ENCODE measurements at places on chromosomes 6 and 20. TPM values are rescaled to one million over a fixed set of nuclear protein-coding genes. Genes with fewer than 3 reads are reported as not detected.

DNA sequence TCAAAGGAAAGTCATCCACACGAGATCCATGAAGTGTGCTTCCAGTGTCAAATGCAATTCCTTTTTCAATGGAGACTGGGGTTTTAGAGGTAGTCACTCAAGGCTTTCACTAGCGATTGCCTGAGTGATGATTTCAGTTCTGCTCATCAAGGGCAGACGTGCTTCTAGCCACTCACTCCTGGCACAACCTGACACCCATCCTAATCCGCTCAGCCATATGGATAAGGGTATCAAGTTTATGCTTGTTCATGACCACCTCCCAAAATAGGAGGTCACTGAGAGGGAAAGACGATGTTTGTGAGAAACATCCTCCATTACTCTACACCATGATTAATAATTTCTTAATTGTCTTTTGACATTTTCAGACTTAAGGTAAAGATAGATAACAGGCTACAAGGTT is 91.3 kb upstream of the HEY2 start:
- no peak for DNase-seq

GRCh38 chr20:61332016-61332975 is 80.2 kb downstream of the CDH4 start:
- DNase-seq: no peak

DNA sequence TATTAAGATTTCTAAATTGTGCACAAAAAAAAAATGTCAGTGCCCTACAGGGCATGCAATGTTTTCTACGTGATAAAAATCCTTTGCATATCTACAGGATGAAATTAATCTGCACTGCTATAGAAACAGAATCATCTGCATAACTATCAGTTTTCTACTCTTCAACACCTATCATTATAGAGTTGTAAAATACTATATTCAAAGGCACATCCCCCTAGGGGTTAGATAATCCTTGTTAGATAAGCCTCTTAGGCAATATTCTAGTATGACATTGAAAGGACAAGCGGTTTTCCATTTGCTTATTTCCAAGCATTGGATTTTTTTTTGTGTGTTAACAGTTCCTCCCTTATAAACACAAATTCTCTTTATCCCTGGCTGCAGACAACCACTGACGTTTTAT is 98.7 kb upstream of the LAMA2 start:
- DNase-seq: no peak

DNA sequence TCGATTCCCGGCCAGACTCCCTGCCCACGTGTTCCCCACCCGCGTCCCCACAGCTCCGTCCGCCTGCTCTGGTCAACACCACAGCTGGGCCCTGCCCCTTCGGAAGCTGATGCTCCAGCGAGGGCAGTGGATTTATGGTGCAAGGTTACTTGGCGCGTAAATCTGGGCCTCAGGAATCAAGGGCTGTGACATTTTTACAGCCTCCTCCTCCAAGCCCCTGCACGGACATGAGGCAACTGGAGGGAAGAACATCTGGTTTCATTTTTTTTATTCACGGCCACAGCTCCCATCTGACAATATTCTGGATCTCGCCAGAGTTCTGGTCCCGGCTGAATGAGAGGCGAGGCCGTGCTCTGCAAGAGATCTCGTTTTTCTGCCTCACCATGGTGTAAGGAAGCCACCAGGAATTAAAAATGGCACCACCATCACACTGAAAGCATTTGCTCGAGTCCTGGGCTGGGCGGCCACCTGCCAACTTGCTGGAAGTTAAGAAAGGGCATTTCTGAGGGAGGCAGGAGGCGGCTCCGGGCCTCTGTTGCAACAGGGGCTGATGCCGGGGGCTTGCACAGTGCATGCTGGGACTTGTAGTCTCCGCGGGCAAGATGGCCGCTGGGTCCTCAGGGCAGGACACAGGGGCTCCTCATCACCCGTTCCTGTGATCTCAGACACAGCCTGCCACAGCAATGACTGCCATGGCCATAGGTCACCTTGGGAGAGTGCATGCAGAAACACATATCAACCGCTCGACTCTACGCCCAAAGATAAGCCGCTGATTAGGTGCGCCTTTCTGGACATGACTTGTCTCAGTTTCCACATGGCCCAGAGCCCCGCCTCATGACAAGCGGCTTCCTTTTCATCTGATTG is 148.5 kb downstream of the LY86 start:
- DNase-seq: no peak

DNA sequence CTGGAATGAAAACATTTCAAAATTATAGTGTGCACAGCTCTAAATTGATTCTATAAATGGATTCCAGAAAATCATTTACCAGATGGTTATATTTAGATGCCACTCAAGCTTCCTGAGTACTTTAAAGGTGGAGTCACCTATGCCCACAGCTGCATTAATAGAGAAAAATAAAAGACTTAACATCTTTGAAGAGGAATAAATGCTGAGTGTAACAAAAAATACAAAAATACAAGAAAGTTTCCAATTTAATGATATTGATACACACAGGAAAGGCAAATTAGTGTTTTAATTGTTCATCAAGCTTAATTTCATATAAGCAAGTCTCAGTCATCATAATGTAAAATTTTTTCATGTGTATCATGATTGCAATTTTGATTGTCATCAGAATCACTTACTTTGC is 89.5 kb upstream of the MANEA start:
- no peak for DNase-seq

- no peak for DNase-seq
Measured at GRCh38 chr6:33732817-33733708, 13.6 kb downstream of the IP6K3 start.

DNA sequence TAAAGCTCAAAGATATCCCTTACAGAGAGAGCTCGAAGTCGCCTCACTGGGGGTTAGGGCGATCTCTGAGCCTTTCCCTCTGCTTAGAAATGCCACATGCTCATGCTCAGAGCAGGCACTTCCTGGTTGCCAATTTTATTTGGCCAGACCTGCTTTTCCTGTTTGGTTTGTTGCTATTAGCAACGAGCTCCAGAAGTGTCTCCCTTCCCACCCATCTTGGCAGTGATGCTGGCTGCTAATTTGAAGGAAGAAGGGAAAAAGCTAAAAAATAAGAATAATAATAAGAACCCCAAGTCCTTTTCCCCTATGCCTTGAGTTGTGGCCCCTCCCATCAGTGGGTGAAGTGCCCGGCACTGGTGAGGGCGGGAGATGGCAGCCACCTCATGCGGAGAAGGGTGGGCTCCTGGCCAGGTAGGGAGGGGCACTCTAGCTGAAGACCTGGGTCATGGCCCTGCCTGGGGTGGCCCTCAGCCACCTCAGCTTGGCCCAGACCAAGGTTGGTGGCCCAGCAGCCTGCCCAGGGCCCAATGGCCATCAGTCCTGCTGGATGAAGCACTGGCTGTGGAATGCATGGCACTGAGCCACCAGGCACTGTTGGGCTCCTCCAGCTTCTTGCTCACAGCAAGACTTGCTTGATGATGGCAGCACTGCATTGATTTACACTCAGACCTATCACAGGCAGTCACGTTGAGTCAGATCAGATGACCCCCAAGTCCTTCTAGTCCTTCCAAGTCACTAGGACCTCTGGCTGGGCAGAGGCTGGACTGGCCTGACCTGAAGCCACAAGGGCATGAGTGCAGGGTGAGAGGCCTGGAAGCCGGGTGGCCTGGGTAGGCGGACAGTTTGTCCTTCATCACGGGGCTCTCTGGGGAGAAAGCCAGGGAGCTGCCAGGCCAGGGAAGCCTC is 79.0 kb downstream of the SYNJ2 start:
- peak; percentile 65 for DNase-seq

DNA sequence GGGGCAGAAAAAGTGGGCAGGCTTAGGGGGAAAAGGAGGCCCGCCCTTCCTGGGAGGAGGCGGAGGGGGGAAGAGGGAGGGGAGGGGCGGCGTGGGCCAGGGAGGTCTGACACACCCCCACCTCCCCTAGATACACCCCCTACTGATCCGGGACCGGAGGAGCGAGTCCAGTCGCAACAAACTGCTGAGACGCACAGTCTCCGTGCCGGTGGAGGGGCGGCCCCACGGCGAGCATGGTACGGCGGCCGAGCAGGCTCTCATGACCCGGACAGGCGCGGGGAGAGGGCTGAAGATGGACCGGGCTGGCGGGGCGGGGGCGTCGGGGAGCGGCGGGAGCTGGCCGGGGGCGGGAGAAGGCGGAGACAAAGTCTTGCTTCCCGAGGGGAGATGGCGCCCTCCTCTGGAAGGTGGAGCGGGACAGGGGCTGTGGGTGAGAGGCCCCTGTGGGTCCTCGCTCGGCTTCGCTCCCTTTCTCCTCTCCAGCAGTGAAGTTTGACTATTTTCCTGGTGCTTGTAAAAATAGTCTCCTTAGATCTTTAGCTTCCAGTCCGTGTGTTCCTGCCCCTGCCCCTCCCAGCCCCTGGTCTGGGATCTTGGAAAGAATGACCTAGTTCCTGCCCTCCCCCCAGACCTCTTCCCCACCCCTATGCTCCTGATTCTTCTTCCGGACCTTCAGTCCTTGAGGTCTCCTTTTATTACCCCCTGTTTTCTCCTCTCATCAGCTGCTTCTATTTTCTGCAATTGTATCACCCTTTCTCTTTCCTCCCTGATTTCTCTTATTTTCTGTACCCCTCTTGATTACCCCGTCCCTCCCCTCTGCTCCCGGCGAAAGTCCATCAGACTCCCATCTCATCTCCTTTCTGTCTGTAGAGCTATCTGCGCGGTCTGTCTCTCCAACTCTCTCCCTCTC is 6.1 kb downstream of the SYNGAP1 start:
- peak; percentile 71 for DNase-seq

- DNase-seq: no peak
Measured at GRCh38 chr20:44495802-44496481, 20.3 kb downstream of the TTPAL start.

GRCh38 chr6:36980129-36980528 is 5.9 kb downstream of the MTCH1 start:
- DNase-seq: no peak

- no peak for DNase-seq
Measured at GRCh38 chr20:35845561-35845960, 73.7 kb downstream of the PHF20 start.

DNA sequence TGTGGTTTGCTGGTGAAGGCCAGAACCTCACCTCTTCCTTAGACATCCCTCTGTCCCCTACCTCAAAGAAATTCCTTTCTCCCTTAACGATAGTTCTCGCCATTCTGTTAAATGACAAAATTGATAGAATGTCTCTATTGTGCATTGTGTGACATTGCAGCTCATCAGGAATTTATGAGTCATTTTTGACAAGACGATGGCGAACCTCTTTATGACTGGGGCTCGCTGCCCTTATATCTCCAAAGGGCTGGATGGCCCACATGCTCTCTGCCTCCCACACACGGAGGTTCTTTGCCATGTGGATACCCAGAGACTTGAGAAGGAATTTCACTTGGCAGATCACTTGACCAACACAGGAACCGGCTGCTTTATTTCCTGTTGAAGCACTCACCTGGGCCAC is 66.8 kb upstream of the RPS6KA2 start:
- no peak for DNase-seq

GRCh38 chr6:11357285-11357684 is 124.8 kb upstream of the NEDD9 start:
- no peak for DNase-seq

GRCh38 chr20:53611449-53611894 is 17.8 kb upstream of the ZNF217 start:
- DNase-seq: no peak

DNA sequence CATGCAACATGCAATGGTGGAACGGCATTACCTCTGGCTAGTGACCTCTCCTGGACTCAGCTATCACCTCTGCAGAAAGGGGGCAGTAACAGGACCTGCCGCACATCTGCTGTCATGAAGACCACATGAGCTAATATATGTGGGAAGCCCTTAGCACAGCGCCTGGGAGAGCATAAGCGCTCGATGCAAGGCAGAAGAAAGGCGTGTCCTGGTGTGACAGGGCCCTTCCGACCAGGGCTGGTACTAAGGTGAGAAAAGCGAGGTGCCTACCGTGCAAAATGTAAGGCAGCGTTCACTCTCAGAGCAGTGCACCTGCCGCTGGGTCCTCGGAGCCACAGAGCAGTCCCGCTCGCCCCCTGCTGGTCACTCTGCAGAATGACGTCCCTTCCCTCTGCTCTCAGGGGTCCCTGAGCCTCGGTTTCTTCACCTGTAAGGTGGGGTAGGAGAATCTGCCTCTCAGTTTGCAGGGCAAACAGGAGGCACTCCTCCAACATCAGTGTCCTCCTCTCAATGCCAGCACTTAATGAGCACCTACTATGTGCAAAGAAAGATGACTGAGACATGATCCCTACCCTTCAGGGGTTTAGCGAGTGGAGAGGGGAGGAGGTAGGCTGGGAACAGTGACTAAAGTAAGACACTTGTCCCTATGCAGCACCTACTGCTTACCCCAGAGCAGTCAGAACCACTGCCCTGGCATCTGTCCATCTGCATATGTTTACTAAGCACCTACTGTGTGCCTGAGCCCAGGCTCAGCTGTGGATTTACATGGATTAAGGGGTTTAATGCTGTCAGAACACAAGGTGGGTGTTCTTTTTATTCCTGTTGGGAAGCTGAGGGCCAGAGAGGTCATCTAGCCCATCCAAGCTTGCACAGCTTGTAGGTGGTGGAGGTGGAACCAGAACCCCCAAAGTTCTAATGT is 41.1 kb upstream of the PTGIS start:
- DNase-seq: peak; percentile 15

DNA sequence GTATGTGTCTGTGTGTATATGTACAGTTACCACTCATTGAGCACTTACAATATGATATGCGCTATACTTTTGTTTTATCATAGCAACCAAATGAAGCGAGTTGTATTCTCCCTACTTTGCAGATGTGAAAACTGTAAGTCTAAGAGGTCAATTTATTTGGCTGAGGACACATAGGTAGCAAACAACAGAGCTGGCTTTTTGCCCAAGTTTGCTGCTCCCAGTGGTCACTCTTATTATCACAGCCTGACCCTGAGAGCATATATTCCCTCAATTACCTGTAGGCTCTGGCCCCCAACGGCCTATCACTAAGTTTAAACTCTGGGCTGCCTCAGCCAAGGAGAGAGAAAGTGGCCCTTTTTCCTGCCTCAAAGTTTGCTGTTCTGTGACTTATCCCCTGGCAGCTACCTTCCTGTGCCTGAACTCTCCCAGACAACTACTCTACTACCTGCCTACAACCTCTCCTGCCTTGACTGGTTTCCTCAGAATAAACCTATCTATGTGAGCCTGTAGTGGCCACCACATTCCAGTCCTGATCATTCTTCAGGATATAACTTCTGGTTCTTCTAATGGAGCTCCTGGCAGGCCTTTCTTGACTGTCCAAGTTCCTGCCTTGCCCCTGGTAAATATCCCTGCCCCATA is 221.8 kb downstream of the FRK start:
- DNase-seq: no peak

GRCh38 chr6:130063806-130064205 is 45.4 kb downstream of the L3MBTL3 start:
- no peak for DNase-seq

DNA sequence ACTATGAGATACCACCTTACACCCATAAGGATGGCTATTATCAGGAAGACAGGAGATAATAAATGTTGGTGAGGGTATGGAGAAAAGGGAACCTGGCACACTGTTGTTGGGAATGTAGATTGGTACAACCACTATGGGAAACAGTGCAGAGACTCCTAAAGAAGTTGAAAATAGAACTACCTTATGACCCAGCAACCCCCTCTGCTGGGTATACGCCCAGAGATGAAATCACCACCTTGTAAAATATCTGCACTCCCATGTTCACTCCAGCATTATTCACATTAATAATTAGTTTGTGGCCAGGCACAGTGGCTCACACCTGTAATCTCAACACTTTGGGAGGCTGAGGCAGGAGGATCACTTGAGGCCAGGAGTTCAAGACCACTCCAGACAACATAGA is 26.8 kb downstream of the ZBTB9 start:
- no peak for DNase-seq

Gene SLC52A3
- total RNA-seq: not detected

Gene CCDC170
- 0.47 TPM for total RNA-seq

Gene SOX4
- 370 TPM for total RNA-seq

Gene ZNF391
- 3.7 TPM for total RNA-seq

Measured in occipital lobe (tissue), 3 donors.